Inflammatory macrophage treated with lipopolysaccharide for 4 hours (primary cell): ENCODE measurements at places on chromosomes 2 and 18.

DNA sequence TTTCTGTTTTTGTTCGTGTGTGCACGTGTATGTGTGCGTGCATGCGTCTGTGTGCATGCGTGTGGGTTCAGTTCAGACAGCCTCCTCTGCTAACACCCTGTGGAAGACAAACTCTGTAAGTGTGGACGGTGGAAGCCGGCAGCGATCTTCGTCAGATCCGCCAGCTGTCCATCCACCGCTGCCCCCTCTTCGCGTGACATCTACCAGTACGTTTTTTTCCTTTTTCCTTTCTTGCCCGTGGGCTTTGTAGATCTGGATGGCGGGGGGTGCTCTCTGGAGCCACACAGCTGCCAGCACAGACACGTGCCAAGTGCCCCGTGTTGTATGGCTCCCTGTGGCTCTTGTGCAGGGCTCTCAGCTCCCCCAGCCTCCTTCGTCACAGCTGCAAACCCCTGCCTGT, 32.3 kb downstream of the ITGB1BP1 start:
- DNase-seq = no peak

DNA sequence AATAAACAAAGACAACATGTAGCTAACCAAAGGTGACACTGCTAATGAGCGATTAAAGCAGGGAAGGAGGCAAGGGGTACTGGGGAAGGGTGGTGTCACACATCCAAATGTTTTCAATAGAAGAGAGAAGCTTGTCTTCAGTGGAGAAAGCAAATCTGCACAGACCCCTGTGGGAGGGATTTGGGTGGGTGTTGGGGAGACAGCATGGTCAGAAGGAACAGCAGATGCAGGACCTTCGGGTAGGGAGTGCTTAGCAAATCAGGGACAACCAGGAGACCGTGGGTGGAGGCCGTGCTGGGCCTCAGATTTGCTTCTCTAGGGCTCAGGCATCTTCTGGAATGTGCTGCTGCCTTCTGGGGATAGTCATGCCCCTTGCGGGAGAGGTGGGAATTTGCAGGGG, 185.3 kb upstream of the RAB6C start:
- DNase-seq = no peak

DNA sequence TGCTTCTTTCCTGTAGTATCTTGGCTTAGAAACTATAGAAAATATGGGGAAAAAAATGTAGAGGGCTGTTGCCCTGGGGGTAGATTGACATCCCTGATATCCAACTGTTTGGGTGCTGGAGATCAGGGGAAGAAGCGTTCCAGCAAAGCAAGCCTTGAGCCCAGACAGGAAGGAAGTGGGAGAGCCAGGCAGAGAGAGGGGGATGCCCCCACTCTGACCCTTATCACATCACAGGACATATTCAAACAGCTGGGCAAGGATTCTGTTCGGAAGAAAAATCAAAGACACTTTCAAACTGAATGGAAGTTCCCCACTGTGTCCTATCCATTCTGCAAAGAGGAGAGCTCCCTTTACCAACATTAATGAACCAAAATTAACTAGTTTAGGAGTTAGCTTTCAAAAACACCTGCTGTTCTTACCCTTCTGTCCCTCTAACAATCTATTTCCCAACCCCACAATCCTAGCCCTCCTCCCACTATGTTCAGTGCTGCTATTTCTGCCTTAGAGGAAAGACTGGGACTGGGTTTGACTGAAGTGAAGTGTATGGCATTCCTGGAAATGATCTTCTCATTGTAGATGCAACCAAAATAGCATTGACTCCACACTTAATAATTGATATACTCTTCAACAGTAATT, 16.9 kb upstream of the KCNG3 start:
- DNase-seq = peak; percentile 30

GRCh38 chr2:179991344-179991743, 15.8 kb downstream of the CWC22 start:
- DNase-seq = peak; percentile 14

DNA sequence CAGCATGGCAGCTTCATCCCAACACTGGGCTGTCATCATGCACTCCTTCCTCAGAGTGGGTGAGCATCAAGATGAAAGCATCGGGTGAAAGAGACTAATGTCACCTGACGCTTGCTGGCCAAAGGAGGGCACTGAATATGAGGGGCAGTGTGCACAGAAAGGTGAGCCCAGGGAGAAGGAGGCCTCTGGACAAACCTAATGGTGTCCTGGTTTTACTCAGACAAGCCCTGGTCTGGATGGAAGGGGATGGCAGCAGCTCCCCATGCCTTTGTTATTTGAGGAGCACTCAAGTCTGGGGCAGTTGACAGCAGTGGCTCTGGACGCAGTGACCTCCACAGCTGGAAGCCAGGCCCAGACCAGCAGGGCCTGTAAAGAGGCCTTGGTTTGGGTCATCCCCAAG, 209.7 kb downstream of the SMAD2 start:
- no peak for DNase-seq

DNA sequence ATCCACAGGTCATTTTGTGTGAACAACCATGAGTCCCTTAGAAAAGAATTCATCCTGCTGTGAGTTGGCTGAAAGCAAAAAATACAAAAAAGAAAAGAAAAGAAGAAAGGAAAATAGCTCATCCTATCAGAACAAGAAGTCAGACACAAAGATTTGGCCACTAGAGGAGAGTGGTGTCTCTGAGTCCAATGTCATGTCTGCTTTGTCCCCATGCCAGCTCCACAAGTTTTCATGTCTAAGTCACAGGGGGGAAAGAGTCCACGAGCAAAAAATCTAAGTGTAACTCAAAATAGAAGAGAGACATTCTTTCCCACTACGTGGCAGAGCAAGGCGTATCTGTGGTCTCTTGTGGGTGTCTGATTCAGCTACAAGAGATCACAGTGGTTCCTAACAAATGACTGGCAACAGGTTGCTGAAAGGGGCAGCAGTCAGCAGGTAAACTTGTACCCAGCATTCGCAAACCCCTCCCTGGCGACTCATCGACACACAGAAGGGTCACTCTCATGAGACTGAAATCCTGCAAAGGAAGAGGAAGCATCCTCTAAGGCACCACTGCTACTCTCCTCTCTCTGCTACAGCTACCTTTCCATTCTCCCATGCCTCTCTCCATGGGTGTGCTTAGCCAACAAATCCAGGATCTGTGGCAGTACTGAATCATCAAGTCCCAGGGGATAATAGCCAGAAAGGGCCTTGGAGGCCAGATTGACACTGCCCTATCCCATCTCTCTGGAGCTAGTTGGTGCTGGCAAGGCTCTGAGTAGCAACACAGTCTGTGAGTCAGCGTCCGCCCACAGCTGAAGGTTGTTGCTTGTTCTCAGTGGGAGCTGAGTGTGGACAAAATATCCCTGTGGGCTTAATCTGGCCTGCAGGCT, 123.0 kb upstream of the SLC39A10 start:
- peak; percentile 84 for DNase-seq

GRCh38 chr18:77376043-77376732, 126.5 kb downstream of the GALR1 start:
- DNase-seq = no peak
